Ovary (tissue), 10 donors: ENCODE measurements at places on chromosomes 2 and 18.
A peak's percentile ranks its signal among the peaks of the same experiment; 100 is the strongest.

GRCh38 chr2:151575338-151575737 is 158.9 kb downstream of the NEB start:
- no peak for DNase-seq

DNA sequence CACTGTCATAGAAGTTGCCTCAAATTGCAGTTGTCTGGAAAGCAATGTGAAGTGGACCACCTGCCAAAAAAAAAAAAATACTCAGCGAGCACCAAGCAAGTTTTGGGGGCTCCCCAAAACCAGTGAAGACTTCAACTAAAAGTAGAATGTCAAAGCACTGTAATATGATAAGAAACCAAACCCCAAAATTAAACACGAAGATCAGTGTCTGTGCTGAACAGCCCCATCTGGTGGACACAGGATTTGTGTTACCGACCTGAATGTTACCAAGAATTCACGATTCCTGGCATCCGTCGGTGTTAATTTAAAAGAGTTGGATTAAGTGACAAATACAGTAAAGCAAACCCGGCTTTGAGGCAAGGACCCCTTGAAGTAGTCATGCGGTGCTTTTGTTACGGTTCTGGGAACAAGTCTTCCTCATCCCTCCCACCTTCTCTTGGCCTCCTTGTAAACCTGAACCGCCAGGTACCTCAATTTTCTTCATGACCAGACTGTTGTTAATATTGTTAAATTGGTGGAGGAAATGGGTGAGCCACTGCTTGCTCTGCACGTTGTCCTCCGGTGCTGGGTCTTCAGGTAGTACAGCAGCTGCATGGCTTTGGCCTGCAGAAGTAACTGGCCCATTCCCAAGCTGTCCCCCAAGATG is 31.3 kb upstream of the SSB start:
- peak; percentile 49 for DNase-seq

- no peak for DNase-seq
Observed at GRCh38 chr18:41353777-41354528, 601.1 kb upstream of the PIK3C3 start.

GRCh38 chr2:39521876-39522517 is 84.9 kb upstream of the MAP4K3 start:
- DNase-seq, result no peak

DNA sequence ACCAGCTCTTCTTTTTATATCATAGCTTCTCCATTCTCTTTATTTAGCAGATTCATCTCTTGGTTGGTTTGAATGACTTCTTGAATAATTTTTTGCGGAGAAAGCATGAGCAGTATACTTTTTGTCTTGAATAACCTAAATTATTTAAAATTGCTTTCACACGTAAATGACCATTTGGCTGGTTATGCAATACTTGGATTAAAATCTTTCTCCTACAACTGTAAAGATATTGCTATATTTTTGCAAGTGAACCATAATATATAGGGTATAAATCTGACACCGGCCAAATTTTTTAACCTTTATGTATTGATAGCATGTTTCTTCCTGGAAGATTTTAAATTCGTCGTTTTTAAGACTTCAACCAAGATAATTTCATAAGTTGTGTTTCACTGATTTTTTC is 6.2 kb upstream of the ZSWIM2 start:
- no peak for DNase-seq

DNA sequence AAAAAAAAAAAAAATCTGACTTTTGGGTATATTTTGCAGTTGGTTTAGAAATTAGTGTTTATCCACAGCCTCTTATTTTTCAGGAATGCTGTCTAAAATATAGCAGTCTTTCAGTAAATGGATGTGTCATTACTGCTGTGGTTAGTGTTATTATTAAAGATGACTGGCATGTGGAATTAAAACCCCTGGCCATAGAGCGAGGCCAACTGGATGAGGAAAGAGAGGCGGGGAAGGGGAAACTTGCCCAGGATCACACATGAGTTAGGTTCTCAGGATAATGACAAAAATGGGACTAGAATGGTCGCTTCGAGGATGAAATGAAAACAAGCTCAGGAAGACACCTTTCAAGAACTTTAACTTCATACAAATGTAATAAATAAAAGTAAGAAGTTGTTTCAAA is 57.4 kb upstream of the APCDD1 start:
- DNase-seq, result no peak

- no peak for DNase-seq
Observed at GRCh38 chr2:19371996-19372582, 13.7 kb upstream of the OSR1 start.

GRCh38 chr18:34801774-34802173 is 91.7 kb downstream of the DTNA start:
- DNase-seq, result no peak

GRCh38 chr2:105186967-105187498 is 54.5 kb upstream of the GPR45 start:
- no peak for DNase-seq

- DNase-seq, result no peak
Observed at GRCh38 chr2:1991126-1991525, 246.8 kb upstream of the PXDN start.

- DNase-seq, result no peak
Observed at GRCh38 chr18:72866442-72866900, 1.3 kb downstream of the NETO1 start.

DNA sequence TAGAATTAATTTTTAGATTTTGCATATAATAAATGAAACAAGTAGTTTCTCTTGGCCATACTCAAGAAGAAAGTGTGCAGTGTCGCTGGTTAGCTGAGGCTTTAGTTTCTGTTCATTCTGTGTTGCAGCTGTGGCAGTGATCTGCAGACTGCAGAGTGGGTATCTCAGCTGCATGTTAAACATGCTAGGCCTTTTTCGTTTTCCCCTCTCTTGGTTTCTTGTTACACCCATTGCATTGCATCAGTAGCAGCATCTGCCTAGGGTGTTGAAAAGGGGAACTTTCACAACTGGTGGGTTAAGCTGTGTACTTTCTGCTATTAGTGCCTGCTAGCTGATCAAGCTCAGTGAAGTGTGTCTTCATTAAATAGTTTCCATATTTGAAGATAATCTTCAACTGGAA is 51.3 kb downstream of the ACSL3 start:
- no peak for DNase-seq

- DNase-seq, result no peak
Observed at GRCh38 chr2:3487028-3487425, 32.3 kb downstream of the ADI1 start.

- DNase-seq, result peak; percentile 77
Observed at GRCh38 chr2:190343536-190344275, at the start of gene INPP1. Gene INPP1, plus strand, starts transcription at chr2:190343589. Its CDS starts 16,514 bp downstream, at chr2:190360103.

DNA sequence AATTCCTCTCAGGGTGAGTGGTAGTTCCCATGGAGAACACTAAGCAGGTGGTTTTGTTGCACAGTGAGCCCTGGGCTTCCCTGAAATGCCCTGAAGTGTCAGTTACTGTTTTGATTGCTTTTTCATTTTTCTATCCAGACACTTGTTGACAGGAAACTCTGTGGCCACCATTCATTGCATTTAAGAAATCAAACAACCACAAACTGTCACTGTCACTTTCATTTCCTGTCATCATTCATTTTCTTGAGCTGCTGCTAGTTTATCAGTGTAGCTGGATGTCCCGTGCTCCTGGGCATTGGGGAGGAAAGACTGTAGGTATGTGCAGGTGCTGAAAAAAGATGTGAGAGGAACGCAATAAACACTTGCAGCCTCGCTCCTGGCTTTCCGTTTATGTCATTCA is 891.6 kb upstream of the ZEB2 start:
- DNase-seq, result no peak

- DNase-seq, result no peak
Observed at GRCh38 chr2:70574618-70575017, 21.0 kb upstream of the TGFA start.

- no peak for DNase-seq
Observed at GRCh38 chr2:50315336-50315735, 716.6 kb downstream of the NRXN1 start.

- DNase-seq, result no peak
Observed at GRCh38 chr2:2787301-2787907, 456.3 kb upstream of the MYT1L start.

GRCh38 chr18:48957616-48958015 is 6.9 kb upstream of the SMAD7 start:
- no peak for DNase-seq

GRCh38 chr2:76312236-76312635 is 601.5 kb upstream of the GCFC2 start:
- DNase-seq, result no peak

GRCh38 chr2:7508296-7508943 is 591.2 kb downstream of the RNF144A start:
- DNase-seq, result no peak

DNA sequence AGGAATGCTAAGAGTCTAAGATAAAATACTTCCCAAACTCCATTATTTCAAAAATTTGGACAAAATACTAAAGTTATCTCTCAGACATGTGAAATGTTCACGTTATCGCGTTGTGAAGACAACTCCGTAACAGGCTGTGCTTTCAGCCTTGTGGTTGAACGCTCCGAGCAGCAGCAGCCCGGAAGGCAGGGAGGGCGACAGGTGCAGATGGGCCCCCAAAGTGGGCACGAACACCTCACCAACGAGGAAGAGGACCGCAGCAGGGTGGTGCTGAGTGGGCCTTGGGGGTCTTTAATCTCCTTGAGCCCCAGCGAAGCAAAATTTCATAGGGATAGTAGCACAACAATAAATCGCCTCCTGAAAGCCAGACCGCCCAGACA is 1.0 kb upstream of the FAM110C start:
- peak; percentile 28 for DNase-seq

GRCh38 chr2:46557788-46558187 is 78.4 kb downstream of the TMEM247 start:
- no peak for DNase-seq

GRCh38 chr2:59920307-59920706 is 633.1 kb downstream of the BCL11A start:
- DNase-seq, result no peak

GRCh38 chr2:233817361-233817911 is 36.9 kb downstream of the HJURP start:
- DNase-seq, result no peak

- no peak for DNase-seq
Observed at GRCh38 chr2:71856773-71857525, 290.7 kb downstream of the CYP26B1 start.

DNA sequence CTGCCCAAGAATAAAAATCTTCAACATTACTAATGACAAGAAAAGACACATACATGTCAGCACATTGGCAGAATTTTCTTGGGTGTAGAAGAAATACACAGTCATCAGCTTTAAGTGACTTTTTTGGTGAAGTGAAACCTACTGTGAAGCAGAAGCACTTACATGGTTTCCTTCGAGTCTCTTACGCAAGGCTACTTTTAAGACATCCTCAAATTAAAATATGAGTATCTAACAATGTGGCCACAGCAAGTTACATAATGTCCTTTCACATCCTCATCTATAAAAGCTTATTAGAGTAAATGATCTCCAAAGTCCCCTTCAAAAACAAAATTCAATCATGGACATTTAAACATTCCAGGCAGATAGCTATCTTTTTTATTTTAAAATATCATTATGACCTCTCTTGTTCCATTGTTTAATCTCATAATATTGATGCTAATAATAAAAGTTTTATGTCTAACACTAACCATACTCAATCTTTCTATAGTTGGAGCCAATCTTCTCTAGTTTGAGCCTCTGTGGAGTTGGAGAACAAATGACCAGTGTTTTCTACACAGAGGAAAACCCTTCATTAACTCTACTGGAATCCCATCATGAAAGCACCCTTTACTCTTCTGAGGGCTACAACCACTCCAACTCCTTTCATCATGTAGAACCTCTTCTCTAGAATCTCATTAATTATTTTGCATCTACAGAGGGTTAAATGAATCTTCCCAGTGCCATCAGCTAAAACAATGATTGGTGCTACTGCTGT is 182.2 kb upstream of the ZFP36L2 start:
- no peak for DNase-seq

DNA sequence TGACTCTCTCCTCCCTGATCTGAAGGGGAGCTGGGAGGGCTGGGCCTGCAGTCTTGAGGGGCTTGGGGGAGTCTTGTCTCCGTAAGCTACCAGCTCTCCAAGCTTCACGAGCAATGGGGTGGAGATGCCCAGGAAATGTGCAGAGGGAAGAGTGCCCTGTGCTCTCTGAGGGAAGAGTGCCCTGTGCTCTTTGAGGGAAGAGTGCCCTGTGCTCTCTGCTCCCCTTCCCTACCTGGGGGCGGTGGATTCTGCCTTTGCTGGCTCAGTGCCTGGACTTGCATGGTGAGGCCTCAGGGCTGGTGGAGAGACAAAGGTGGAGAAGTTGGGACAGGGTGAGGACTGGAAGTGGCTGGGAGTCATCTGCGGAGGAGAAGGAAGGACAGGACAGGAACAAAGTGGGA is 72.7 kb downstream of the TWIST2 start:
- no peak for DNase-seq

- DNase-seq, result no peak
Observed at GRCh38 chr2:35891528-35891927, 464.1 kb upstream of the CRIM1 start.

GRCh38 chr2:14633061-14633460 is 544 bp downstream of the LRATD1 start:
- DNase-seq, result peak; percentile 27

DNA sequence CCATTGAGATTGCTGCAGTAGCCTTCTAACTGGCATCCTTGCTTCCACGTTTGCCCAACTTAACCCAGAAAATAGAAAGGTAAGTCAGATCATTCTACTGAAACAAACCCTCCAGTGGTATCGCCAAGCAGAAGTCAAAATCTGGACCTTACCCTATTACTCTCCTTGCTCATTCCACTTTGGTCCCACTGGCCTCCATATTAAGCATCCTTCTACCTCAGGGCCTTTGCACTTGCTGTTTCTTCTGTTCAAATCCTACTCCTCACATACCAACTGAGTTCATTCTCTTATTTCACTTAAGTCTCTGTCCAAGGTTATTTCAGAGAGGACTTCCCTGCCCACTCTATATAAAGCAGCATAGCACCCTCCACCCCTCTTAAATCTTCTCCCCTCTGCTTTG is 84.5 kb downstream of the SPRED2 start:
- DNase-seq, result no peak
